ENCODE measurements at places on chromosomes 16 and 17.

DNA sequence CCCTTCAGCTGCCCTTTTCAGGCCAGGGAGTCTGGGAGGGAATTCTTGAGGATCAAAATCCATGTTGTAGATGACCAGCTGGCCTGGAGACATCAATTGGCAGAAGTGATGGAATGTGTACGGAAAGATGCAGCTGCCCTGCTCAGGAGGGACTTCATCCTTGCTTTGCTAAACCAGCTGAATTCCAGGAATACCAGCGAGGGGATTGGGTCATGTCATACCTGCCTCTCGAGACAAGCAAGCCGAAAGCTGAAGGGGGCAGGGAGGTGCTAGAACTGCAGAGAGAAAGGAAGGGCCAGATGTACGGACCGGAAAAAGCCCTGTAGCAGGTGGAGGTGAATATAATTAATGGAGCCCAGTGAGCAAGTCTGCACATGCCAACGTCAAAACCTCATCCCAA lies 25.6 kb upstream of the NTN1 start:
- DNase-seq, result no peak

GRCh38 chr16:56672761-56673536 lies 3.3 kb downstream of the MT1H start:
- no peak for DNase-seq

DNA sequence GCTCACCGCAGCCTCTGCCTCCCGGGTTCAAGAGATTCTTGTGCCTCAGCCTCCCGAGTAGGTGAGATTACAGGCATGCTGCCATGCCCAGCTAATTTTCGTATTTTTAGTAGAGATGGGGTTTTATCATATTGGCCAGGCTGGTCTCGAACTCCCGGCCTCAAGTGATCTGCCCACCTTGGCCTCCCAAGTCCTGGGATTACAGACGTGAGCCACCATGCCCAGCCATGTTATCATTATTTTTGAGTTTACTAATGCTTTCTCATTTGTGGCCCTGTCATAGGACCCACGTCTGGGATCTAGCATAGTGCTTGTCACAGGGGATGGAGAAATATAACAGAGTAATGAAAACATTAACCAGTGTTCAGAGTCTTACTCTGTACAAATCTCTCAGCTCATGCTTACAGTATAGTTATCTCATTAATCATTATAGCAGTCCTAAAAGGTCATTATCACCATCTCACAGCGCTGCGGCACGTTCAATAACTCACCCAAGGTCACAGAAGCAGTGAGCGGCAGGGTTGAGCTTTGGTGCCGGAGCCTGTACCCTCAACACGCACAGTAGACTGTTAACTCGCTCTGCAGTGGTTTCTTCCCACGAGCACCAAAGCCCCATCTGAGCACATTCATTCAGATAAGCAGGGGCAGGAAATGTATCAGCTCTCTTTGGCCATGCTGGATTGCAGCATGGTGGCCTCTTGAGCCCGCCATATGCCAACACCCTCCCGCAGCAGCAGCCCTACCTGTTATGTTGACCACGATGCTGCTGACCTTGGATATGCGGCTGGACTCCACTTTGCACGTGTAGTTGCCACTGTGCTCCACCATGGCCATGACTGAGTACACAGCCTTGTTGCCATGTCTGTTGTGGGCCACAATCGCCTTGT lies 21.4 kb downstream of the PECAM1 start:
- no peak for DNase-seq

DNA sequence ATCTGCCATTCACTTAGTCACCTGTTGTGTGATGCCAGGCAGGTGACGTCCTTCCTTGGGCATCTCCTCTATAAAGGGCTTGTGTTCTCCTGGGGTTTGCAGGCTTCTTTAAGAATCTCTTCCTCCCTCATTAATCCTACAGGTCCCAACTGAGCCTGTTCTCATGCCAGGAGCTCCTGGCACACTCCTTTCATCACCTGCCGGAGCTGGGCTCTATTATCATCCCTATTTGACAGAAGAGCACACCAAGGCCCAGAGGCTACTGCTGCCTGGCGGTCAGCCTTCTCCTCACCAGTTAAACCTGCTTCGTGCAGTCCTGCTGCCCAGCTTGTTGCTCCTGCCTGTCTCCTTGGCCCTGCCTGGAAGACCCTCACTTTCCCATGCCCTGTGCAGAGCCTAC lies 51.2 kb downstream of the RAI1 start:
- no peak for DNase-seq

- no peak for DNase-seq
Measured at GRCh38 chr17:81154961-81155360, 10.3 kb upstream of the PVALEF start.

Data from ACHN (cell line).